HFFc6 (cell line): ENCODE measurements at places on chromosomes 6 and 20. TPM values are rescaled to one million over a fixed set of nuclear protein-coding genes. Genes with fewer than 3 reads are reported as not detected.

DNA sequence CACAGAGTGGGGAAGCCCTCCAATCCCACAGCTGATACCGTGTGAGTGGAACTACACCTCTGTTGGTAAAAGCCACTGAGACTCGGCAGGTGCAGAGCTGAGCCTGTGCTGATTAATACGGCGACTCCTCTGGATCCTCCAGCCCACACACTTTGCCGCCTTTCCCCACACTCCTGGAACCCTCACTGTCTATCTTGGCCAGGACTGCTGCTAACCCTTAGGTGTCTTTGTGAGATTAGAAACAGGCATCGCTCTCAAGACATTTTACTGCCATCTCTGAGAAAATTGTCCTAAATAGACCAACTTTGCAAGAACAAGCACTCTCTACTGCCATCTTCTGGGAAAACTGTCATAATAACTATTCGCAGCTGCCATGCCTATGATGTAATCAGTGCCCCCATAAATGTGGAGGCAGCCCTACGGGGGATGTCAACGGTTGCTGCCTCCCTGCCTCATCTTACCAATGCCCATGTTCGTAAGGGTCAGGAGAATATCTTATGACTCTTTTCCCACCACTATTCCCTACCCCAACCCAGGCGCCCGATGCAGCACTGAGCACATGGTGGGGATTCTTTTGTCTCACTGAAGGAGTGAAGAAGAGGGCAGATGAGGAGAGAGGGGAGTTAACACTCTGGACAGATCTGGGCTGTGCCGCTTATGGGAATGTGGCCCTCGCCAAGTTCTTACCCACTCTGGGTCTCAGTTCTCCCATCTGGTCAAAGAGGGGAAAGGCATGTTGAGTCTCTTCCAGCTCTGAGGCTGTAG, 26.1 kb upstream of the KCNB1 start:
- peaks cover 5% of the 10 kb centered on the region for H3K4me1 ChIP-seq
- H3K4me3 ChIP-seq, result no peak overlapping the region
- no peaks in the 10 kb centered on the region for H3K36me3 ChIP-seq
- DNase-seq, result peak; percentile 63
- peaks cover 43% of the 10 kb centered on the region for H3K27me3 ChIP-seq

GRCh38 chr6:14732844-14733757, 512.8 kb upstream of the JARID2 start:
- peak; percentile 79 for DNase-seq
- peak overlapping the region; percentile 86 for H3K27ac ChIP-seq
- H3K27me3 ChIP-seq, result no peaks in the 10 kb centered on the region
- H3K36me3 ChIP-seq, result peaks cover 5% of the 10 kb centered on the region; the same call in 1 of the 2 replicates
- H3K4me1 ChIP-seq, result peaks cover 60% of the 10 kb centered on the region
- H3K4me3 ChIP-seq, result peak overlapping the region; percentile 68

GRCh38 chr6:2765896-2766766, 938 bp downstream of the WRNIP1 start:
- H3K27ac ChIP-seq, result peak overlapping the region; percentile 69
- H3K4me1 ChIP-seq, result peaks cover 58% of the 10 kb centered on the region
- H3K27me3 ChIP-seq, result 0 out of 2 replicates have a peak, but pooled peaks cover 1% of the 10 kb centered on the region

GRCh38 chr20:15756002-15756753, 817.1 kb downstream of the KIF16B start:
- no peak overlapping the region for H3K27ac ChIP-seq
- no peak overlapping the region for H3K4me3 ChIP-seq
- no peaks in the 10 kb centered on the region for H3K36me3 ChIP-seq
- no peak for DNase-seq
- no peaks in the 10 kb centered on the region; the same call in 1 of the 2 replicates for H3K27me3 ChIP-seq

- no peak overlapping the region for H3K4me3 ChIP-seq
- no peak for DNase-seq
- no peaks in the 10 kb centered on the region for H3K4me1 ChIP-seq
- H3K27me3 ChIP-seq, result peaks cover 30% of the 10 kb centered on the region
- no peaks in the 10 kb centered on the region for H3K36me3 ChIP-seq
- no peak overlapping the region for H3K27ac ChIP-seq
Measured at GRCh38 chr20:48605364-48606171, 222.2 kb downstream of the PREX1 start.

DNA sequence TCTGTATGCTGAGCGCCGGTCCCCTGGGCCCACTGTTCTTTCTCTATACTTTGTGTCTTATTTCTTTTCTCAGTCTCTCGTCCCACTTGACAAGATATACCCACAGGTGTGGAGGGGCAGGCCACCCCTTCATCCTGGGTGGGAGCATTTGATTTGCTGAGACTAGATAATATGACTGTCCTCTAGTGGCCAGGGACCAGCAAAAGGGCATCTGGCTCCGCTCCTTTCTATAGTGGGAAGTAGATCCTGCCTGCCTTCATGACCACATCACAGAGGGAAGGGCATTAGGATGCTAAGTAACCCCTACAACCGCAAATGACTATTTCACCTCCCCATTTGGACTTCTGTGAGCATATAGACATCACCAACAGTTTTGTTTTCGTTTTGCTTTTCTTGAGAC, 64.5 kb downstream of the TRMT6 start:
- H3K27me3 ChIP-seq, result peaks cover 47% of the 10 kb centered on the region
- no peak for DNase-seq
- H3K4me3 ChIP-seq, result no peak overlapping the region
- peaks cover 8% of the 10 kb centered on the region; the same call in 1 of the 2 replicates for H3K4me1 ChIP-seq

GRCh38 chr6:129786548-129786947, 74.6 kb downstream of the TMEM244 start:
- H3K27me3 ChIP-seq, result no peaks in the 10 kb centered on the region
- H3K4me3 ChIP-seq, result no peak overlapping the region
- no peak for DNase-seq
- no peak overlapping the region for H3K27ac ChIP-seq
- peaks cover 18% of the 10 kb centered on the region for H3K4me1 ChIP-seq
- H3K36me3 ChIP-seq, result peaks cover 6% of the 10 kb centered on the region; the same call in 1 of the 2 replicates

- H3K27me3 ChIP-seq, result no peaks in the 10 kb centered on the region
- H3K4me1 ChIP-seq, result no peaks in the 10 kb centered on the region
- DNase-seq, result no peak
Measured at GRCh38 chr6:527989-528673, 128.8 kb downstream of the HUS1B start.

DNA sequence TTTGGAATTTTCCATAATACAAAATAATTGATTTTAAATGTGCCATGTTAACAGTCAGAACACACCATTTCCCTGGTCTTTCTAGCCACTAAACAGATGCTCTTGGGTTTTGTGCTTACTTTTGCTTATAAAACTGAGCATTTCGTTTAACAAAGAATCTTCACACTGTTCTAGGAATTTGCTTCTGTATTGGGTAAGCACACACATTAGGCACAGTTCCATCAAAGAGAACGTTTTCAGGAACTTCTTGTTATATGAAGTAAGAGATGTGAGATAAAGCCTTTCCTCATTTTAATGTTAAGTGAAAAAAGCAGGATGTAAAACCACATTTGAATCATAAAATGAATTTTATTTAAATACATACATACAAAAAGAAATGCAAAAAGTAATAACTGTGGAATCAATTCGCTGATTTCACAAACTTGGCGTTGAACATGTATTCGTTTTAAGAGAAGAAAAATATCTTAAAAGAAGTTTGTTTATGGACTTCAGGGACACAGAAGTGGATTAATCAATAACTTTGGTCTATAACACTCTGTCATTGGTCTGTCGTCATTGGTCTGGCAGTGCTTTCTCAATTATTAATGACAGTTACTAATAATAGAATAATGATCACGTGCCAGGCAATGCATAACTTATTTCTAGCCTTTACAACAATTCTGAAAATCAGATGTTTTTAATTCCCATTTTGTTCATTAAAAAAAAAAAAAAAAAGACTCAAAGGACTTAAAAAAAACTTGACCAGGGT, 199.9 kb upstream of the PRDM1 start:
- H3K4me3 ChIP-seq, result no peak overlapping the region; the same call in 1 of the 2 replicates
- peak overlapping the region; percentile 60 for H3K27ac ChIP-seq
- H3K27me3 ChIP-seq, result peaks cover 2% of the 10 kb centered on the region; the same call in 1 of the 2 replicates
- no peak for DNase-seq

GRCh38 chr6:12751694-12752325, 35.2 kb downstream of the PHACTR1 start:
- no peak overlapping the region for H3K4me3 ChIP-seq
- no peaks in the 10 kb centered on the region for H3K36me3 ChIP-seq
- peaks cover 10% of the 10 kb centered on the region for H3K27me3 ChIP-seq
- DNase-seq, result peak; percentile 43

GRCh38 chr20:50636601-50637540, 54.5 kb downstream of the RIPOR3 start:
- peaks cover 32% of the 10 kb centered on the region for H3K4me1 ChIP-seq
- H3K27me3 ChIP-seq, result peaks cover 13% of the 10 kb centered on the region
- no peak overlapping the region for H3K27ac ChIP-seq
- H3K36me3 ChIP-seq, result no peaks in the 10 kb centered on the region

- no peak overlapping the region for H3K4me3 ChIP-seq
- peaks cover 10% of the 10 kb centered on the region; the same call in 1 of the 2 replicates for H3K4me1 ChIP-seq
- no peak for DNase-seq
- H3K27ac ChIP-seq, result no peak overlapping the region
Measured at GRCh38 chr6:29617782-29618554, 15.0 kb downstream of the GABBR1 start.

DNA sequence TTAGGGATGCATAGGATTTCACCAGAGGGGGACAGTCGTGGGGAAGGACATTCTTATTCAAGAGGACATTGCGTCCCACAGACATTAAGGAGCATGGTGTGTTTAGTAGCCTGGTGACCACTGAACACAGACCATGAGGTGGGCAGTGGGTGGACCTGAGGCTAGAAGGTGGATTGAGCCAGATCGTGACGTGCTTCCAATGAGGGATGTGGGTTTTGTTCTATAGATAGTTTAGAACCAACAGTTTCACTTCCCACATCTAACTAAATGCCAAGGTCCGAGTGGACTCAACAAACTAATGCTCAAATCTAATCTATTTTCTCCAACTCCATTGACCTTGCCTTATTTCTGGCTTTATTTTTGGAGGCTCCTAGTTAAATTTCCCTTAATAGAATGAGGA, 58.5 kb downstream of the OGFRL1 start:
- H3K27ac ChIP-seq, result no peak overlapping the region
- no peak for DNase-seq
- peaks cover 56% of the 10 kb centered on the region for H3K4me1 ChIP-seq
- peaks cover 9% of the 10 kb centered on the region; the same call in 1 of the 2 replicates for H3K36me3 ChIP-seq
- H3K4me3 ChIP-seq, result no peak overlapping the region
- no peaks in the 10 kb centered on the region for H3K27me3 ChIP-seq

DNA sequence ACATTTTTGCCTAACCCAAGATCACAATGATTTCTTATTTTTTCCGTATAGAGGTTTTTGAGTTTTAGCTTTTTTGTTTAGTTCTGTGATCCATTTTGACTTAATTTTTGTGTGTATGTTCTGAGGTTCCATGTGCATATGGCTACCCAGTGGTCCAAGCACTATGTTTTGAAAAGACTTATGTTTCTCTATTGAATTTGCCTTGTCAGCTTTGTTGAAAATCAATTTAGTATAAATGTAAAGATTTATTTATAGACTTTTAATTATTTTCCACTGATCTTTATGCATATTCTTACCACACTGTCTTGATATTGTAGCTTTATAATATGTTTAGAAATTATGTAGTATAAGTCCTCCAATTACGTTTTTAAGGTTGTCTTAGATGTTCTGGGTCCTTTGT, 10.2 kb downstream of the TM9SF4 start:
- no peak for DNase-seq
- H3K4me3 ChIP-seq, result no peak overlapping the region
- H3K36me3 ChIP-seq, result no peaks in the 10 kb centered on the region
- H3K4me1 ChIP-seq, result peaks cover 15% of the 10 kb centered on the region

- H3K4me3 ChIP-seq, result no peak overlapping the region
- no peak for DNase-seq
- H3K4me1 ChIP-seq, result no peaks in the 10 kb centered on the region
- H3K27me3 ChIP-seq, result no peaks in the 10 kb centered on the region
- H3K36me3 ChIP-seq, result peaks cover 33% of the 10 kb centered on the region
Measured at GRCh38 chr20:5592823-5593739, 157.1 kb upstream of the SHLD1 start.

DNA sequence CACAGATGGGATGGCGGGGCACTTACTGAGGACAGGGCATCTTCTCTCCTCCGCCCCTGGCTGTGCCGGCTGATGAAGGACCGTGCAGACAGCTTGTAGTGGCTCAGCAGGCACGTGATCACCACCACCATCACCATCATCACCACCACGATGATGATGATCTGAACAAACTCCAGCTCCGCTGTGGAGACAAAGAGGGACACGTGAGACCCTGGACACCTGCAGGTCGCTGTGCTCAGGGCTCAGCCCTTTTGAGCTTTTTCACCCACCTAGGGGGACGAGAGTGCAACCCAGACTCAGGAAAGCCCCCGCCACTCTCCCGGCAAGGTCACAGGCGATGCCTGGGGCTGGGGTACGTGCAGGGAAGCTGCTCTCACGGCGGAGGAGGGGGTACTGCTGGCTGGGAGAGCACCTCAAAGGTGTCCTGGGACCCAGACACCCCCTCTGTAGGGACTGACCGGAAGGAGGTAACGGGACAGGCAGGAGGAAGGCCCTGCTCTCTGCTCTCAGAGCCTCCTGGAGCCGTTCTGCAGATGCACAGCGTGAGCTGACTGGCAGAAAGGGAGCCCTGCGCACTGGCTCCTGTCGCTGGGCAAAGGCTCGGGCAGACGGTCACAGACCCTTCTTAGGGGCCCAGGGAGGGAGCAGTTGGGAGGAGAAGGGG, 39.4 kb upstream of the ZBP1 start:
- no peak overlapping the region for H3K4me3 ChIP-seq
- DNase-seq, result no peak
- no peak overlapping the region for H3K27ac ChIP-seq
- no peaks in the 10 kb centered on the region; the same call in 1 of the 2 replicates for H3K27me3 ChIP-seq
- H3K4me1 ChIP-seq, result no peaks in the 10 kb centered on the region

DNA sequence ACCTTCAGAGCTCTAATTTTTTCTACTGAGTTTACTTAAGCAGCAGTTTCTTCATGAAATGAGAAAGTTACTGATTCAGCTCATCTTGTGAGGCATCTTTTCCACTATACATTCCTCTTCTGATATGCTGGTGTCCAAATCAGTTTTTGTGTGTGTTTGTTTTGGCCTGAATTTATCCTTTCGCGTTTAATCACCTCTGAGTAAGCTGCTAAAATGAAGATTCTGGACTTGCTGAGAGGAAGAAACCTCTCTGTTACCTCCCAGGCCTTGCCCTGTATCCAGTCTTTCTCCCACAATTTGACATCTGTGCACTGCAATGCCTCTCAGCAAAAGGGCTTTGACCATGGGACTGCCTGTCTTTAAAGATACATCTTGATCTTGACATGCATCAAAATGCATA, 536.2 kb upstream of the NRSN1 start:
- no peak overlapping the region for H3K27ac ChIP-seq
- no peak for DNase-seq
- H3K4me3 ChIP-seq, result no peak overlapping the region

- no peaks in the 10 kb centered on the region for H3K27me3 ChIP-seq
- H3K27ac ChIP-seq, result peak overlapping the region; percentile 75
- peak; percentile 75 for DNase-seq
- H3K4me1 ChIP-seq, result peaks cover 49% of the 10 kb centered on the region
- peak overlapping the region; percentile 75 for H3K4me3 ChIP-seq
- peaks cover 16% of the 10 kb centered on the region for H3K36me3 ChIP-seq
Measured at GRCh38 chr6:143673669-143674068, 4.1 kb upstream of the PHACTR2 start.

Gene HTR1B
- 0.15 to 0.49 TPM (median 0.42 TPM) in 3 replicates for total RNA-seq

Gene KHDC1
- total RNA-seq, result 5.2 to 7.7 TPM (median 6.2 TPM) in 3 replicates

Gene SIRPG
- total RNA-seq, result not detected in 3 replicates

Gene APCDD1L
- total RNA-seq, result 13.5 to 37.0 TPM (median 22.7 TPM) in 3 replicates

Gene SLC35F1
- total RNA-seq, result not detected in 3 replicates

Gene IMPG1
- total RNA-seq, result not detected in 3 replicates

Gene FILIP1
- 0.06 to 0.24 TPM (median 0.07 TPM) in 3 replicates for total RNA-seq

Gene ARFGAP1
- 102 to 130 TPM (median 108 TPM) in 3 replicates for total RNA-seq
